ENCODE measurements at places on chromosomes 7 and 10.

DNA sequence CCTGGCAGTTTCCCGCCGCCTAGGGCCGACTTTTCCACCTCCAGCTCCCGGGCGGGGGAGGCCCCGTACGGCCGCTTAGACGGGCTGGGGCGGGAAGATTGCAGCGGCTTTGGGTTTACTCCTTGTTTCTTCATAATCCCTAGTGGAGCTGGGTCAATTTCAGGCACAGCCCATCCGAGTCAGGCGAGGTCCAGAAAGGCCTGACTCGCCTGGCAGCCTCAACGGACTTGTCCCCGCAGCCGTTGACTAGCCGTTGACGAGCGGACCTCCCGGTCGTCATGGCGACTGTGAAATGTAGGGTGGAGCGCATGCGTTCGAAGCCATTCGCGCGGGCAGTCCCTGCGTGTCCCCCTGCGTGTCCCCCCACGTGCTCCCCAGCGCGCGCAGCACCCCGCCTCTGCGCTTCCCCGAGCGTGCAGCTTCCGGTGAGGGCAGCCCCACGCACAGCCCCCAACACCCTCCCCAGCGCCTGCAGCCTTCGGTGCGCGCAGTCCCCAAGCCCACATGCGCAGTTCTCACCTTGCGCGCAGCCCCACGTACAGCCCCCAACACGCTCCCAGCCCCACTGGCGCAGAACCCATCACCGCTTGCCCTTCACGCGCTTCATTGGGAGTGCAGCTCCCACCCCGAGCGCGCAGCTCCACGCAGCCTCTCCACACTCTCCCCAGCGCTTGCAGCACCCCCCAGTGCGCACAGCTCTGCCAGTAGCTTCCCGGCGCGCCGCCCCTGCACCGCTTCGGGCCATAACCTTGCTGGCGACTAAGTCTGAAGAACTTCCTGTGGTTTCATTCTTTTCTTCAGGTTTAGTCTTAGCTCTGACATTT lies 67.8 kb downstream of the TBX20 start:
- DNase-seq: peak; percentile 34

DNA sequence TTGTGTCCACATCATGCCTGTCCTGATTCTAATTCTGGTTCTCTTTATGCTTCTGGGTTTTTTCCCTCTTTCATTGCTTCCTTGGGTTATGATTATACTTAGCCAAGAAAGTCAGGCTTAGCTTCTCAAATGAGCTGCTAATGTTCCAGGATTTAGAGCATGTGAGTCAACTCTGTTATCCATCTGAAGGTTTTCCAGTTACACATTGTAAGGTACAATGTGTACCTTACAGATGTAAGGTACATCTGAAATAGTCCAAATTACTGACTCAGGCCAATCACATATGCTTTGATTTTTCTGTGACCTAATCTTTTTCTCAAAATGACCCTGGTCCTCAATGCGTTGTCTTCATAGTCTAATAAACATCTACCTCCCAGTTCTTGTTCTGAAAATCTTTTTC lies 13.3 kb upstream of the MIOS start:
- DNase-seq: no peak

DNA sequence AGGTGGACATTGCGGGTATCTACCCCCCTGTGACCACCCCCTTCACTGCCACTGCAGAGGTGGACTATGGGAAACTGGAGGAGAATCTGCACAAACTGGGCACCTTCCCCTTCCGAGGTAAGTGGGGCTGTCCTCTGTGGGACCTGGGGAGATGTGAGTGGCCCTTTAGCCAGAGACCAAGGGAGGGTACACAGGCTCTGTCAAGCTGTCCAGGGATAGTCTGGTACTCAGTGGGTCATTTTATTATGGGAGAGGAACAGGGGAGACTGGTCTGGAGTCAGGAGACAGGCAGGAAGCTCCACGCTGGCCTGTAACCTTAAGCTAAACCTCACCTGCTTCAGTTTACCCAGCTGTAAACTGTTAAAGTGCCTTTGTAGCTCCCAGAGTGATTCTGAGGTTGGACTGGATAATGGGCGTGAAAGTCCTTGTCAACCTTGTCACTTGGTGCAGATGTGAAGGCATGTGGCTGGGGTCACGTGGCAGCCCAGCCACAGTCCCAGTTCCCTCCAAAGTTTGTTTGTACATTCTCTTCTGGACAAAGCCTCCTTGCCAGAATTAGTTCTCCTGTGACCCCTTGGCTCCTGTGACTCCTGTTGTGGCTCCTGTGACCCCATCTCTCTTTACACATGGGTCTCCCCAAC lies 729 bp downstream of the HOGA1 start:
- no peak for DNase-seq

GRCh38 chr7:47197486-47197885 lies 384.4 kb downstream of the TNS3 start:
- DNase-seq: no peak

DNA sequence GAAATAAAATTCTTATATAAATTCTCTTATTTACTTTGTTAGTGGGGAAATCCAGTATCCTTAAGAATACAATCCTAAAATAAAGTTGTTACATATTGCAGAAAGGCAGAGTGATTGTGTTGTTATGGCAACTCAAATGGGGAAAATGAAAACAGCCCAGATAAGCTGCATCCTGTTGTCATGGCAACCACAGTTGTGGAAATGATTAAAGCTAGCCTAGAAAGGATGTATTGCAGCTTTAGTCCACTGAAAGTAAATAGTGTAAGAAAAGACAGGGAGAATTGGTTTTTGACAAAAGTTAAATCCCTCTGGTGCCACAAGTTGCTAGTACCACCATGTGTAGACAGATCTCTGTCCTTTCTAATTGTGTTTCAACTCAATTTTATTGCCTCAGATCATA lies 43.2 kb downstream of the BTRC start:
- no peak for DNase-seq

DNA sequence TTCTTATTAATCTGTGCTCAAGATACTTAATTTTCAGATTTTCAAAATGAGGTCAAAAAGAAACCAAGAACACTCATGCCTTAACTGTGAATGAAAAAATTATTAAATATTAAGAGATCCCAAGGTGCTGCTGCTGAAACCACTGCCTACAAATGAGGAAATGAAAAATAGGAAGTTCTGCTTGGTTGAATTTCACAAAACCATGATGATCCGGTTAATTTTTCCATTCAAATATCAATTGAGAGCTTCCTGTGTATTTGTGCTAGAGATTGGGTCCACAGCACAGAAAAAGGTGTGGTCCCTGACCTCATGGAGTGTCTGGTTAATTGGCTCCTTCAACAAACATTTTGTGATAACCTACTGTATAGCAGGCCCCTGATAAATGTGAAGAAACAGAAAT lies 132.7 kb upstream of the YAE1 start:
- no peak for DNase-seq

- DNase-seq: no peak
Measured at GRCh38 chr7:87328281-87328680, 17.2 kb upstream of the CROT start.

DNA sequence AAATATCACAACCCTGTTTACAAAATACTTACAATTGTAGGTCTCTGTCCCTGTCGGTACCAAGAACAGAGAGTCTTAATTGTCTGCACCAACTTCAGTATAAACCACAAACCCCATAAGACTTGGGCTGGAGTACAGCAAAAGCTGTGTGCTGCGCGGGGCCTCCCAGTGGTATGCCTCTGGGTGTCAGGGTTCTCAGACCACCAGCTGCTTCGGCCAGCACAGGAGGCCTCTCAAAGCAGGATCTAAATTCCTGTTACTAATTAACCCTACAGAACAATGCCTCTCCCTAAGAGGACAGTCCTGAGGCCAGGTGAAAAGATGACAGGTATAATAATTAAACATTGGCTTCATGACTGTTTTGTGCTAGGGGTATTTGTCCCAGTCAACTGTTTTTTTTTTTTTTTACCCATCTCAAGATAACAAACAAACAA lies 957 bp upstream of the SVIL start:
- DNase-seq: no peak

GRCh38 chr7:100413346-100413745 lies 15.2 kb downstream of the ZCWPW1 start:
- no peak for DNase-seq

DNA sequence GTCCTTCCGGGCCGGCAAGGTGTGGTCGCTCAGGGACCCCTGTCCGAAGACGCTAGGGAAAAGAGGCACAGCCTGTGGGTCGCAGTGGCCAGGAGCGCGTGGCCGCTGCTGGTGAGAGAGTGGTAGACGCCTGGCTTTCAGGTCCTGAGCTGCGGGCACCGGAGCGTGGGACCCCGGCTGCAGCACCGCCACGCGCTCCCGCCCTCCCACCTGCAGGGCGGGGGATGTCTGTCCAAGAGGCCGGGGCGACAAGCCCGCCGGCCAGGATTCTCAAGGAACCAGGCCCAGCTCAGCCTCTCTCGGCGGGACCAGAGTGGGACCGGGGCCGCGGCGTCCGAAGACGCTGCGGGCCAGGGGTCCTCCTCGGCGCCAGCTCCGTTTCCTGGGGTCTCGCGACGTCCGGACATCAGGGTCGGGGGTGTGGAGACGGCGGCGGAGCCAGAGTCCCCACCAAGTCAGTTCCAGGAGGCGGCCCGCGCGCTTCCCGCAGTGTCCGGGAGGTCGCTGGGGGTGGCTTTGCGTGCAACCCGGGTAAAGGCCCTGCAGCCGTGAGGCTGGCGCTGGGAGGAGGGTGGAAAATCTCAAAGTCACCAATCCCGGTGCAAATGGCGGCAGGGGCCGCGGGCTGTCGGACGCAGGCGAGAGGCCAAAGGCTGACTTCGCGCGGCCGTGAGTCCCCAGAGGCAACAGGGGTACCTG lies 5.5 kb downstream of the ZNF503 start:
- DNase-seq: no peak

- peak; percentile 62 for DNase-seq
Measured at GRCh38 chr7:102287111-102287980, 678 bp downstream of the SH2B2 start.

DNA sequence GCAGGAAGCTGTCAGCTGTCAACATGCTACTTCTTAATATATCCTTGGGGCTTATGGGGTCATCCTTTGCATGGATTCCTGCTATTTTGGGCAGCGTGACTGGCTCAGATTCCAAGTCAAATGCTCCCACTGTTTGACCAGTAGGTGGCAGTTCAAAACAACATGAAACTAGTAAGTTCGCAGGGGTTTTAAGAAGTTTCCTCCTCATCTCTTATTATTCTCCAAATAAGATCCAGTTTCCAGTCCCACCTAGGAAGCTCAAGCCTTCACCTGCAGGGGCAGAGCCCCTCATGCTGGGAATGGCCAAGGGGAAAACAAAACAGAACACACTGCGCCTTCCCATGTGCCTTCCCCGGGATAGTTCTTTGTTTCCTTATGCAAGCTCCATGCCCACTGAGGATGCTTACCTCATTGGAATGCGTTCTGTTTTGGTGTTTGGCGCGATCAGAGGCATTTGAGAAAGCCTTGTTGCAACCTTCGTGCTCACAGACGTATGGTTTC lies 259.8 kb downstream of the GLI3 start:
- no peak for DNase-seq

- no peak for DNase-seq
Measured at GRCh38 chr10:6503171-6503570, 76.9 kb downstream of the PRKCQ start.
